ENCODE measurements at places on chromosomes 13 and 19.

GRCh38 chr13:25181597-25181996 lies 9.5 kb upstream of the AMER2 start:
- no peak for DNase-seq

DNA sequence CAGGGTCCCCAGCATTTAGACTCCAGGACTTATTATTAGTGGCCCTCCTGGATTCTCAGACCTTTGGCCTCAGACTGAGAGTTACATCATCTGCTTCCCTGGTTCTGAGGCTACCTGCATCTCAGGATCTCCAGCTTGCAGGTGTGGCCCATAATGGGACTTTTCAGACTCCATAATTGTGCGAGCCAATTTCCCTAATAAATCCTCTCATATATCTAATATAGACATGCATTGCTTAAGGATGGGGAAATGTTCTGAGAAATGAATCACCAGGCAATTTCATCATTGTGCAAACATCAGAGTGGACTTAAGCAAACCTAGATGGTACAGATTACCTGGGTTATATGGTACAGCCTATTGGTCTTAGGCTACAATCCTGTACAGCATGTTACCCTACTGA lies 116.5 kb upstream of the FBXL3 start:
- no peak for DNase-seq

GRCh38 chr13:103948426-103948825 lies 882.2 kb upstream of the SLC10A2 start:
- no peak for DNase-seq

- no peak for DNase-seq
Observed at GRCh38 chr13:87128036-87128435, 543.1 kb upstream of the SLITRK5 start.

- no peak for DNase-seq
Observed at GRCh38 chr13:97621631-97622030, 187.7 kb downstream of the RAP2A start.

- no peak for DNase-seq
Observed at GRCh38 chr13:32075170-32075851, 43.7 kb downstream of the FRY start.

GRCh38 chr13:51605698-51606097 lies 21.4 kb downstream of the WDFY2 start:
- no peak for DNase-seq

DNA sequence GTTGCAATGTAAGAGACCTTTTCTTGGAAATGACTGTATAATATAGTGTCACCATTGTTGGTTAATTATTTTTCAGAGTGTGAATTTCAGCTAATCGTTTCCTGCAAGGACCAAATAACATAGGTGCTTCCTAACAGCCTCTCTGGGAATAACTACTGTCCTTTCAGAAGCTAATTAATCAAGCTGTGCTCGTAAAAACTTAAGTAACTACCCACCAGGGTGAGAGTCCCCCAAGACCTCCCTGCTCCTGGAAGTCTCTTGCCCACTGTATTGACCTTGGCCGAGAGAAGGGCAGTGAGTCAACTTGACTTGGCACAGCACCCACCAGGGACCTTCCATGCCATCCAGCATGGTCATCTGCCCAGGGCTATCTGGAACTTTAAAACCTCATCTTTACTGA lies 50.3 kb downstream of the UQCRFS1 start:
- no peak for DNase-seq

DNA sequence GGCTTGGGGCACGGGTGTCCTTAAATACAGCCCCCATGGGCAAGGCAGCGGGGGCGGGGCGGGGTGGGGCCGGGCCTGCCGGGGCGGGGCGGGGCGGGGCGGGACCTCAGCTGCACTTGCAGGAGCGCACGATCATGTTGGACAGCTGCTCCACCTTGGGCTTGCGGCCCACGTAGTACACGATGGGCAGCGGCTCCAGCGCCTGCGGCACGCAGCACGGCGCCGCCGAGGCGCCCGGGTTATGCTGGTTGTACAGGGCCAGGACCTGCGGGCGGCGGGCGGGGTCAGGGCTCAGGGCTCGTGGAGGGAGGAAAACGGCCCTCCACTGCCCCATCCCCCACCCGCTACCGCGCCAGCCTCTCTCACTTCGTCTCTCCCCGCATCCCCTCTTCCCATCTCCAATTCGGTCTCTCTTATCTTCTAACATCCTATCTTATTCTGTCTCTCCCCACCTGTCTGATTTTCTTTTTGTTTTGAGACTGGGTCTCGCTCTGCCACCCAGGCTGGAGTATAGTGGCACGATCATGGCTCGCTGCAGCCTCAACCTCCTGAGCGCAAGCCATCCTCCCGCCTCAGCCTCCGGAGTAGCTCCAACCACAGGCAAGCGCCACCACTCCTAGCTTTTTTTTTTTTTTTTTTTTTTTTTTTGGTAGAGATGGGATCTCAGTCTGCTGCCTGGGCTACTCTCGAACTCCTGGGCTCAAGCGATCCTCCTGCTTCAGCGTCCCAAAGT lies 21.1 kb downstream of the CCDC97 start:
- no peak for DNase-seq

DNA sequence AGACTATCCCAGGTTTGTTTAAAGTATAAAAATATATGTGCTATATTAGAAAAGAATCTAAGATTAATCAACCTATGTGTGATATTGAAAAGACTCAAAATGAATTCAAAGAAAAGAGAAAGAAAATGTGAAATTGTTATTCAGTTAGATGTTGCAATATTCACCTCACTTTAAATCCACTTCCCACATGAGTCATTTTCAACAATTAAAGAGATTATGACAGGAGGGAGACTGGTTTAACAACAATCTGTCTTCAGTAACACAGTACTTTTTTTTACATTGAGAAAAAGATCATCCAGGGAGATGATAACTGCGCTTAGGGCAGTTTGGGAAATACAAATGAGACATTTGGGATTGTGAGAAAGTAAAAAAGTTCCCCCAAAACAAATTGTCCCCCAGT lies 1246.2 kb downstream of the SLITRK1 start:
- DNase-seq = no peak

GRCh38 chr13:36357231-36357630 lies 11.0 kb upstream of the SPART start:
- no peak for DNase-seq

- no peak for DNase-seq
Observed at GRCh38 chr13:40236566-40237168, 429.8 kb downstream of the FOXO1 start.

DNA sequence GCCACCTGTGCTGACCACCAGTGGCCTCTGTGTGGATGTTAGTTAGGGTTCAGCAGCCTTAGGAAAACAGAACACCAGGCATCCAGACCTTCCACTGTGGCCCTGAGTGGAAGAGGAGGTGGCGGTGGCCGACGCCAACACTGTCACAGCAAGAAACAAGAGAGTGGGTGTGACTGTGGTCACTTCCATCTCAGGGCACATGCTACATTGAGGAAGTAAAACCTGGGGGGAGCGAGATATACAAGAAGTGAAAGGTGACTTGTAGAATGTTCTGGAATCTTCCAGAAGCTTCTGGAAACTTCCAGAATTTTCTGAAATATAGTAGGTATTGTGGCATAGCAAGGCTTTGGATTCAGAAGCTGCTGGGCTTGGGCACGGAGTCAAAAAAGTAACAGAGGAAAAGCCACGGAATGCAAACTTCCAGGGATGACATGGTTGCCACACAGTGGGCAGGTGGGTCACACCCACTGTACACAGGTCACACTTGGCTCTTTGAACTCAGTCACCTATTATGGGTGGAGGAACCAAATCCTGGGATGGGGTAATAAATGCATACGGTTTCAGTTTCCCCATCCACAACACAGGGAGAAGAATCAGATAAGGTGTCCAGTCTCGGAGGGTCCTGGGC lies 24.3 kb downstream of the GNG7 start:
- peak; percentile 74 for DNase-seq

- DNase-seq = no peak
Observed at GRCh38 chr19:16198370-16198651, 600 bp downstream of the AP1M1 start.

DNA sequence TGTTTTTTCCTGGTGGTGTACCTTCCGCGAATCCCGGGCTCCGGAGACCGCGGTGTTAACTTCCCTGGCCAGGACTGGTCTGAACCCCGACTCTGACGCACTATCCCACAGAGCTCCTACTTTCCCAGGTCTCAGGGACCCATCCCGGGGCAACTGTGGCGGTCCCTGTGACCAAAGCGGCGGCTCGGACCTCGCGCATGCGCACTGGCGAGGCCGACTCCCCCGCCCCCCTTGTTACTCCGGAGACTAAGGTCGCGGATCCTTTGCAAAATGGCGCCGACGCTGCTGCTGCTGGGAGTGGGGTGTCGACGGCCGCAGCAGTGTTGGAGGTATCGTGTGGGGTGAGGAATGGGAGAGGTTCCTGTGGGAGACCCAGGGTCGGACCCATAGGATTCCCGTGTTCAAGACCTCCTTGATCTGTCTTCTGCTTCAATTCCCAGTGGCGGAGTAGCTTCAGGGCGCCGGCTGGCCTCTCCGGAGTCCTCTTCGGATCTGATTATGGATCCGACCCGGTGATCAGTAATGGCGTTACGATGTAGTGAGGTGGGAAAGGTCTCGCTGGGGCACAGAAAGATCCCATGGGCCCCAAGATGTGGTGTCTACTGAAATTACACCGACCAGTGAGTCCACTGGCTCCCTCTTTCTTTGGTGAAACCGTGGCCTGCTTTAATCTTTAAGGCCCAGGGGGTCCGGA lies 66.6 kb upstream of the ZNF527 start:
- no peak for DNase-seq

DNA sequence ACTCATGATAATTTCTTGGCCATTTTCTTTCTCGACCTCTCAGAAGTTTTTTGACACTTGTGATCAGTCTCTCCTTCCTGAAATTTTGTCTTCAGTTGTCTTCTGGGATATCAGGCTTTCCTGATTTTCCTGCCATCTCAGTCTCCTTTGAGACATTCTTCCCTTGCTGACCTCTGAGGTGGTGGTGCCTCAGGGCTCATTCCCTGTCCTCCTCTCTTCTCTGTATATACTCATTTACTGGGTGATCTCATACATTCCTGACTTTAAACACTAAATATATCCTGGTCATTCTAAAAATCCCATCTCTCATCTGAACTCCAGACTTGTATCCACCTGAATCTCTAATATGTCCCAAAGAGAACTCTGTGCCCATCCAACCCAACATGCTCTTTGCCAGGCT lies 31.3 kb upstream of the STARD13 start:
- DNase-seq = no peak

DNA sequence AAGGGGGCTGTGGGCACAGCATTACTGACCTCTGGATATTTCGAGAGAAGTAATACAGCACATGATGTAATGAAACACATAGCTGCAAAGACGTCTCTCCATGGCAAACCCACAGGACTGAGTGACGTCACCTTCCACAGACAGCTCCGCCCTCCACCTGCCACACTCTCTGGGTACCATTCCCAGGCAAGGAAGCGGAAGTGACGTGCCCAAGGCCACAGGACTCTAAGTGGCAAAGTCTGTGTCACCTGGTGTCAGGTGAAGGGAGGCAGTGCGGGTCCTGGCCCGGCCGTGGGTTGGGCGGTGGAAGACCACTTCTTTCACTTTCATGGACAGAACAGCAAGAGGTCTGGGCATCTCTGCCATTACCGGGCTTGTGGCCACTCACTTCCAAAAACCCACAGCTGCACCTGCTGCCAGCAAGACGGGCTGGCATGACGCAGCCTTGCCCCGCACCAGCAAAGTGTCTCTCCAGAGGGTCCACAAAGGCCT lies 6.8 kb upstream of the ADPRHL1 start:
- no peak for DNase-seq

DNA sequence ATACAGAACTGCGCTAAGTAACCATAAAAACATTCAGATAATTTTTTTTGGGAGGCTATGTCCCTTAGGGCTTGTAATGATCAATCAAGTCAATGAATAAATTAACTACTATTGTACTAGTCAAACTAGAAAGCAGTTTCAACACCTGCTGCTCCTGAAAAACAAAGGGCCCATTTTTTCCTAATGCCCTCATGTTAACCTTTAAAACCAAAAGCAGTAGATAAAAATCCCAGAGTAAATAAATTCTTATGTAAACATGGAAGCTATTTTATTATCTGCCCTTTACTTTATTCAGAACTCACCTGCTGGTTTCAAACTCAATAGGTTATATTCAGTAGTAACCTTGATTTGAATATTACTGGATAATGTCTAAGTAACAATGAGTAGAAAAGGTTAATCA lies 159.5 kb upstream of the STARD13 start:
- no peak for DNase-seq

DNA sequence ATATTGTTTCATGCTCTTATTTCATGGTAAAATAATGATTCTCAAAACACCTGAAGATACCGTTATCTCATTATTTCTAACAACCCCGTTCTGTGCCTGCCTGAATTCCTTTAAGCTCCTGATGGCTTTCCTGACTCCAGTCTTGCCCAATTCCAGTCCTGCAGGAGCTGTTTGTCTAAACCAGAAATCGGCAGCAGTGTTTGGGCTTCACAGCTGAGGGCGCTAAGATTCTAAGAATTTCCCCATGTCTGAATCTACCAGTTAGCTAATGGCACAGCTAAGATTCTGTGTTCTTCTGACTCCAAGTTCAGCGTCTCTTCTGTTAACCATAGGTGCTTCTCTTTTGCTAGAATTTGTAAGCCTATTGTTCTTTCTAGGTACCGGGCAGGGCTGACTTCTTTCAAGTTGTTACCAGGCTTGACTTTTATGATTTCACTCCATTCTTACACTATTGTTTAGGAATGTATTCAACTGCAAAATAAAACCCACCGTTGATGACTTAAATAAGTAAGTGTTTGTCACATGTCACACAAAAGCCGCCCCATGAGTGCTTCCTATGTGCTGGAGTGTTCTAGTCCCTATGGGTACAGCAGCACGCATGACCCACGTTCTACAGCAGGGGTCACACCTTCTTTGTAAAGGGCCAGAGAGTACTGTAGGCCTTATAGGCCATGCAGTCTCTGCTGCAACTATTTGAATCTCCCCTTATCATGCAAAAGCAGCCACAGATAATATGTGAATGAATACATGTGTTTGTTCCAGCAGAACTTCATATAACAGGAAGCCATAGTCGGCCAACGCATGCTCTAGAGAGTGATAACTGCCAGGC lies 168.3 kb upstream of the RNF113B start:
- DNase-seq = no peak

- no peak for DNase-seq
Observed at GRCh38 chr13:114130131-114130836, 2.1 kb downstream of the RASA3 start.

GRCh38 chr19:46391296-46392251 lies 21.8 kb downstream of the CCDC8 start:
- no peak for DNase-seq

- no peak for DNase-seq
Observed at GRCh38 chr19:29664753-29665214, 477 bp upstream of the PLEKHF1 start.

DNA sequence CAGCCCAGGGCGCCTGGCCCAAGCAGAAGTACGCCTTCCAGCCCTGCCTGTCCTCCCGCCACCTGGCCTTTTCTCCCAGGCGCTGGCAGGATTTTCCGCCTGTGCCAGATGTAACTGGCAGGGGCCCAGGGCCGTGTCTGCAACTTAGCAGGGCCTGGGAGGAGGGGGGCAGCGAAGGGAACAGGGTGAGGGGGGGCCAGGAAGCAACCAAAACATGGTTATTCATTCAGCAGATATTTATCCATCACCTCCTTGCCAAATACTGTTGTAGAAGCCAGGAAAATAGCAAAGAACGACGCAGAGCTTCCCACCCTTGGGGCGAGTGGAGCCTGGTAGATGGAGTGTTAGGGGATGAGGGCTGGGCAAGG lies 5.6 kb downstream of the TLE6 start:
- no peak for DNase-seq

- DNase-seq = no peak
Observed at GRCh38 chr13:104114101-104114500, 1047.9 kb upstream of the SLC10A2 start.

All from CD4-positive, alpha-beta T cell treated with Interleukin-1 beta for 1 hour (primary cell).